ENCODE measurements at places on chromosomes 5 and 9. TPM values are rescaled to one million over a fixed set of nuclear protein-coding genes. Genes with fewer than 3 reads are reported as not detected.

Gene UBQLN1
- 89.9 TPM for total RNA-seq

Gene ENHO
- not detected for total RNA-seq

Gene GABRA6
- not detected for total RNA-seq

Gene GRXCR2
- total RNA-seq = 0.24 TPM

Gene FOXI1
- not detected for total RNA-seq

Gene IDNK
- 2.8 TPM for total RNA-seq

- H3K4me3 ChIP-seq = no peak overlapping the region
- H3K27ac ChIP-seq = no peak overlapping the region
- H3K36me3 ChIP-seq = no peaks in the 10 kb centered on the region
- no peaks in the 10 kb centered on the region for H3K4me1 ChIP-seq
- H3K27me3 ChIP-seq = no peaks in the 10 kb centered on the region
Observed at GRCh38 chr5:56190497-56190896, 42.6 kb downstream of the ANKRD55 start.

DNA sequence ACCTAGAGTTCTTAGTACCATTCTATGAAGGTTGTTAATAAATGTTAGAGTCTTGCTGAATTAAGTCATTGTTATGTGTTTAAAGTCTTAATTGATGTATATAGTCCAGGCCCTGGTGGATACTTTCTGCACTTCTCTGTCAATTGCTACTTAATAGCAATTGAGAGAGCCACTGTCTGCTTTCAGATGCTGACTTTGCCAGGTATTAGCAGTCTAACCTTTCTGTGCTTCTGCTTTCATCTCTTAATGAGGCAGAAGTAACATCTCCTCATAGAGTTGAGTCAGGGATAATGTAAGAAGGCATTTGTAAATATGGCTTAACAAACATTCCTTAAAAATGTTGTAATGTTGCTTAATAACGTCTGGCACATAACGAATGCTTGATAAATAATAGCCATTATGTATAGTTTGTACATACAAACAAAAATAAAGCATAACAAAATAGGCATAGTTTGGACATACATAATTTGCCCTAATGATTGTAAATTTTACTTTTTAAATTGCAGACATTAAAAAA, 28.3 kb downstream of the RASGRF2 start:
- no peak overlapping the region for H3K4me3 ChIP-seq
- H3K27me3 ChIP-seq = no peaks in the 10 kb centered on the region
- H3K36me3 ChIP-seq = no peaks in the 10 kb centered on the region
- DNase-seq = no peak

DNA sequence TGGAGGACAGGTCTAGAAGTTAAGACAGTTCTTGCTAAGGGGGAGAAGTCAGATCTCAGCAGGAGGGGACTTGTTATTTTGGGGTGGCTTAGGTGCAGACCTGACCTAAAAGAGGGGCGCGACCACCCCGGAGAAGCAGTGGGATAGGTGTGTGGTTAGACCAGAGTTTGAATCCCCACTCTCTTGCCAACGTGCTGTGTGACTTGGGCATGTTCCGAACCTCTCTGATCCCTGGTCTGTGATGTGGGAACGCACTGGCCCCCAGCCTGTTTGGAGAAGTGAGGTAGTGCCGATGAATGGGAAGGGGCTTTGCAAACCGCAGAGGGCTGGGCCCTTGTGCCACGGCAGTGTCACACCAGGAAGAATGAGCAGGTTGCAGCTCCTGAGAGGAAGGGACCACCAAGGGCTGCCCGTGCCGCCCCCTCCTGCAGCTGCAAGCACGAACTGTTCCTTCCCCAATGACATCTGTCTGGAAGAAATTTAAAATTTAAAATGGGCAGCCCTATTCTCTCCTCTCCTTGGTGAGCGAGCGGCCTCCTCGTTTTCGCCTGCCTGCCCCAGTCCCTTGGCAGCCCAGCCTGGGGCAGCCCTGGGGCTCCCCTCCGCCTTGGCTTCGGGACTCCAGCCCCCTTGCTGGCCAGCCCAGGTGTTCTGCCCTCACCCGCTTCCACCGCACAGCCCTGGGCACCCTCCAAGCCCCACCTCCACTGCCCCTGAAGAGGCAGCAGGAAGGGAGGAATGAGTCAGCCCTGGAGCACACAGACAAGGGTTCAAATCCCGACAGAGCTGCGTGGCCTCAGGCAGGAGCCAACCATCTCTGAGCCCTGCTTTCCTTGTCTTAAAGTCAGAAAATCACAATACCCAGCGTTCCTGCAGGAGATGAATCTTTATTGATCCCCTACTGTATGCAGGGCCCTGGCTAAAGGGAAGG, 1.6 kb downstream of the FIBCD1 start:
- no peak overlapping the region for H3K4me3 ChIP-seq
- DNase-seq = no peak
- no peak overlapping the region for H3K27ac ChIP-seq
- no peaks in the 10 kb centered on the region for H3K4me1 ChIP-seq
- H3K36me3 ChIP-seq = no peaks in the 10 kb centered on the region

DNA sequence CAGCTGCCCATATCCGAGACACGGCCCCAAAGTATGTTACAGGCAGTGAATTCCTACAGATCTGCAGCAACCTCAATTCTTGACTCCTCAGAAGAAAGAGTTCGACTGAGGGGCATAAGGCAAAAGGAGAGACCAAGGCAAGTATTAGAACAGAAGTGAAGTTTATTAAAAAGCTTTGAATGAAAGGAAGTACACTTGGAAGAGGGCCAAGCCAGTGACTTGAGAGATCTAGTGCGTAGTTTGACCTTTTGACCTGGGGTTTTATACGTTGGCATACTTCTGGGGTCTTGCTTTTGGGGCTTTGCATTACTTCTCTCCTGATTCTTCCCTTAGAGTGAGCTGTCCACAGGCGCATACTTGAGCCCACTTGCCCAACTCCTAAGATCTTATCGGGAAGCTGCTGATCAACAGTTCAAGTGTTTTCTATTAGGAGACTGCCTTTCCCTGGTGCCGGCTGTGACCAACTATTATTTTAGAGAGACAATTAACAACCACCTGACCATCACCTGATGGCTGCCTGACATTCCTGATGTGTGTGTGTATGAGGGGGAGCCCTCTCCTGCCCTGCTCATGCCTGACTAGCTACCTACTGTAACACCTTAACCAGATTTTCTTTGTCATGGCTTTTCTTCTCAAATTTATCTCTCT, 1.5 kb upstream of the DEPDC1B start:
- H3K4me1 ChIP-seq = peaks cover 15% of the 10 kb centered on the region
- no peaks in the 10 kb centered on the region for H3K27me3 ChIP-seq
- H3K4me3 ChIP-seq = no peak overlapping the region
- DNase-seq = no peak
- no peak overlapping the region for H3K27ac ChIP-seq

- H3K27me3 ChIP-seq = no peaks in the 10 kb centered on the region
- H3K36me3 ChIP-seq = no peaks in the 10 kb centered on the region
- DNase-seq = no peak
- peak overlapping the region; percentile 38 for H3K27ac ChIP-seq
- H3K4me1 ChIP-seq = no peaks in the 10 kb centered on the region
Observed at GRCh38 chr5:10503321-10503720, 60.5 kb upstream of the ANKRD33B start.

DNA sequence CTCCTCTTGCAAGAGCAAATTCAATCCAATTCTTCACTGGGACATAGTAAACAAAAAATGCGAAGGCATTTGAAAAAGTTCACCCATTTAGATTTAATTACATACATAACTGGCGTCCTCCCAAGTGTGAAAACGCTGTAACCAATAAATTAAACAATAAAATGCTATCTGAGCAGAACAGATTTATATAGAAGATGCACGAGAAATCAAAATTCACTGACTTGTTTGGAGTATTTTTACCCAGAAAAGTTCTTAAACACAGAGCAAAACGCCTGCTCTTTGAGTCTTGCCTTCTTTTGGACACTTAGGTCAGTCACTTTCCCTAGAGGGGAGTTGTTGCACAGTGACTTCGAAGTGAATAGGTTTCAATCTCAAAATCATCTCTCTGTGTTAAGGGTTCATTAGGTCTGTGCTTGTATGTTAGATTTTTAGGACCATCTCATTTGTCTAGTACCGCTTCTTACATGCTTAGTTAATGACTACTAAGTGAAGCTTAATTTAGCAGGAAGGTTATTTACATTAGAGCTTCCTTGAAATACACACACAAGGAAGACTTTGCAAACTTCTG, 1.9 kb downstream of the ALDH1A1 start:
- H3K36me3 ChIP-seq = no peaks in the 10 kb centered on the region
- peak overlapping the region; percentile 13 for H3K4me3 ChIP-seq
- no peaks in the 10 kb centered on the region for H3K4me1 ChIP-seq
- H3K27ac ChIP-seq = peak overlapping the region; percentile 62
- no peak for DNase-seq
